Trophoblast cell (in vitro differentiated cells and primary cell): ENCODE measurements at places on chromosomes 11 and 22.

GRCh38 chr22:40385036-40385782 is 14.8 kb downstream of the SGSM3 start:
- H3K4me1 ChIP-seq, result no peaks in the 10 kb centered on the region
- H3K27me3 ChIP-seq, result no peaks in the 10 kb centered on the region
- DNase-seq, result no peak
- H3K4me3 ChIP-seq, result no peak overlapping the region
- H3K36me3 ChIP-seq, result peaks cover 4% of the 10 kb centered on the region

DNA sequence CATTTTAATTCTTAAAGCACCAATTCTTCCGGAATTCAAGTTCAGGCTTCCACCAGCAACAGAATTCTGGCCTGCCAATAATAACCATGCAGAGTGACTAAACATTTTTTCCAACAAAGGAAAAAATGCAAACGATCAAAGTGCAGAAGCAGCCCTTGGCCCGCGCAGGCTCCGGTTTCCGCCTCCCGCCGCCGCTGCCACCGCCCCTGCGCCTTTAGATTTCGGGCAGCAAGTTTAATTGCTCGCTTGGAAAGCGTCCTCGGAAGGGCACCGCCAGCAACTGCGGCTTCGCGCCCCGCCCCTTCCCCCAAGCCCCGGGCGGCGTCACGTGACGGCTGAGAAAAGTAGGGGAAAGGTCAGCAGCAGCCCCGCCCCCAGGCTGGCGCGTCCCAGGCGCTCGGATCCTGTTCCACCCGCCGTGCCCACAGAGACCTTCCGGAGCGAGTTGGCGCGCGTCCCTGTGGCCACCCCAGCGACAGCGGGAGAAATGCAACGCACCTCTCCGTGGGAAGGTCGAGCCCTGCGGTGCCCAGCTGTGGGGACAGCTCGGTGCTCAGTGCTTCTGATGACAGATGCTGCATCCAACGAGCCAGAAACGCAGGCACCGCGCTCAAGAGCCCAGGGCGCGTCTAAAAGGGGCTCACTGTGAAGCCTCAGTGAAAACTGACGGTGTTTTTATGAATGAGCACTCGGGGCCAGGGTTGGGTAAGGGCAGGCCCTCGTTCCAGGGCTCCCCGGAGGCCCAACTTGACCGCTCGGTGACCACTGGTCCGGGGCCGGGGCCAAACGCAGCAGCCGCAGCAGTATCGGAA is 2.5 kb downstream of the CPT1A start:
- peak overlapping the region; percentile 65 for H3K4me3 ChIP-seq
- H3K4me1 ChIP-seq, result peaks cover 16% of the 10 kb centered on the region
- H3K27me3 ChIP-seq, result peaks cover 41% of the 10 kb centered on the region

GRCh38 chr11:17116117-17116516 is 38.6 kb upstream of the RPS13 start:
- no peak overlapping the region for H3K4me3 ChIP-seq
- DNase-seq, result no peak
- H3K27ac ChIP-seq, result no peak overlapping the region
- H3K4me1 ChIP-seq, result no peaks in the 10 kb centered on the region
- H3K36me3 ChIP-seq, result peaks cover 20% of the 10 kb centered on the region

DNA sequence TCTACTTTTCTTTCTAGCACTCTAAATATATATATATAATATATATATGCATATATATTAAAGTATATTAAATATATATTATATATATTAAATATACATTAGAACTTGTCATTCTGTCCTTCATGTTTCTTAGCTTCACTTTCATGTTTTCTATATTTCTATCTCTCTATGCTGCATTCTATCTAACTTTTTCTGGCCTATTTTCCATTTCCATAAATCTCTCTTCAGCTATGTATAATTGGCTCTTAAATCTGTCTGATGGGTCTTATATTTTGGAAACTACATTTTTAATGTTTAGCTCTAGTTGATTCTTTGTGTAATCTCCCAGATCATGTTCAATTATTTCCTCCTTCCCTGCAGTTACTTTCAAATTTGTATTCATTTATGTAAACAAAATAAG is 72.2 kb downstream of the MTNR1B start:
- H3K4me3 ChIP-seq, result no peak overlapping the region
- no peaks in the 10 kb centered on the region for H3K36me3 ChIP-seq
- H3K4me1 ChIP-seq, result no peaks in the 10 kb centered on the region
- no peak for DNase-seq
- no peak overlapping the region for H3K27ac ChIP-seq
- H3K27me3 ChIP-seq, result no peaks in the 10 kb centered on the region

- no peaks in the 10 kb centered on the region for H3K36me3 ChIP-seq
- H3K4me3 ChIP-seq, result no peak overlapping the region
These were observed 30.3 kb downstream of the SLC22A6 start for GRCh38 chr11:62954478-62954877.

DNA sequence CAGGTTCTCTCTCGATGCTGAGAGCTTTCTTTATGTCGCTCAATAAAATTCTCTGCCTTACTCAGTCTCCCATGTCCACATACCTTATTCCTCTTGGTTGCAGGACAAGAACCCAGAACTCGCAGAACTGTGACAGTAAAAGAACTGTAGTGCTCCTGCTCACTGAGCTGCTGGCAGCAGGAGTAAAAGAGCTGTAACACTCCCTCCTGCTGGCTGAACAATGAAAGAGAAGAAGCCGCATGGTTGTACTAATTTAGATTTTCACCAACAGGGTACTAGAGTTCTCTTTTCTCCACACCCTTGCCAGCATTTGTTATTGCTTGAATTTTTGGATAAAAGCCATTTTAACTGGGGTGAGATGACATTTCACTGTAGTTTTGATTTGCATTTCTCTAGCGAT is 433.2 kb downstream of the GUCY1A2 start:
- no peaks in the 10 kb centered on the region for H3K4me1 ChIP-seq
- H3K27me3 ChIP-seq, result no peaks in the 10 kb centered on the region
- H3K27ac ChIP-seq, result no peak overlapping the region
- no peak overlapping the region for H3K4me3 ChIP-seq
- no peaks in the 10 kb centered on the region for H3K36me3 ChIP-seq

- no peak overlapping the region for H3K4me3 ChIP-seq
- DNase-seq, result peak; percentile 56
- H3K36me3 ChIP-seq, result no peaks in the 10 kb centered on the region
- no peaks in the 10 kb centered on the region for H3K27me3 ChIP-seq
- no peak overlapping the region for H3K27ac ChIP-seq
- no peaks in the 10 kb centered on the region for H3K4me1 ChIP-seq
These were observed 42.7 kb downstream of the RTL6 start for GRCh38 chr22:44455151-44455962.

DNA sequence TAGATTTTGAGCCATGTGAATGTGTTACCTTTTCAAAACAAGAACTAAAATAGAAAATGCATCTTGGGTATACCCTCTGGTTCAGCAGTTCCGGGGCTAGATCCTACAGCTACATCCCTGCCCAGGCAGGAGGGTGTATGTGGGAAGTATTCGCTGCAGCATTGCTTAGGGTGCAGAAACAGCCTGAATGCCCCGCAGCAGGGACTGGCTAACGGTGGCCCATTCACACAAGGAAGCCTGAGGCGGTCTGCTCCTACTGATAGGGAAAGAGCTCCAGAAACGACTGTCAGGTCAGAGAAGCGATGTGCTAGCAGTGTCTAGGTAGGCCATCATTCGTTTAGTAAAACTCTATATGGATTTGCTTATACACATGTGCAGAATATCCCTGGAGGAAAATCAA is 9.9 kb upstream of the RASL10A start:
- H3K27ac ChIP-seq, result no peak overlapping the region
- H3K4me1 ChIP-seq, result no peaks in the 10 kb centered on the region
- no peak overlapping the region for H3K4me3 ChIP-seq
- H3K27me3 ChIP-seq, result no peaks in the 10 kb centered on the region

DNA sequence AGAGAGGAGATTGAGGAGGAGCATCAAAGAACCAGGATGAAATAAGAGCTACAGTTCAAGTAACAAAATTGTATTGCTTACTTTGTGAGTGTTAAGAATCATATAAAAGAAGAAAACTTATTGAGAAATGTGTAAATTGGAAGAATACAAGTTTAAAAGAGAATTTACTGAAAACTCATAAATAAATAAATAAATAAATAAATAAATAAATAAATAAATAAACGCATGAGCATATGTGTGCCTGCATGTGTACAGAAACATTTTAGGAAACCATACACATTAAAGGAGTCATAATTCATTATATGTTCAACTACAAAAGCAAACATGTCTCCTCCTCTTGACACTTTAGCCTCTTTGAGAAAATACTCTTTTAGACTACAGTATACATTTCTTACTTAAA is 42.6 kb downstream of the CNTN5 start:
- no peaks in the 10 kb centered on the region for H3K4me1 ChIP-seq
- no peak overlapping the region for H3K27ac ChIP-seq
- no peak for DNase-seq
- H3K4me3 ChIP-seq, result no peak overlapping the region

GRCh38 chr11:16276251-16276650 is 80.1 kb downstream of the SOX6 start:
- no peak overlapping the region for H3K4me3 ChIP-seq
- DNase-seq, result no peak
- no peak overlapping the region for H3K27ac ChIP-seq
- H3K27me3 ChIP-seq, result no peaks in the 10 kb centered on the region
- no peaks in the 10 kb centered on the region for H3K36me3 ChIP-seq

DNA sequence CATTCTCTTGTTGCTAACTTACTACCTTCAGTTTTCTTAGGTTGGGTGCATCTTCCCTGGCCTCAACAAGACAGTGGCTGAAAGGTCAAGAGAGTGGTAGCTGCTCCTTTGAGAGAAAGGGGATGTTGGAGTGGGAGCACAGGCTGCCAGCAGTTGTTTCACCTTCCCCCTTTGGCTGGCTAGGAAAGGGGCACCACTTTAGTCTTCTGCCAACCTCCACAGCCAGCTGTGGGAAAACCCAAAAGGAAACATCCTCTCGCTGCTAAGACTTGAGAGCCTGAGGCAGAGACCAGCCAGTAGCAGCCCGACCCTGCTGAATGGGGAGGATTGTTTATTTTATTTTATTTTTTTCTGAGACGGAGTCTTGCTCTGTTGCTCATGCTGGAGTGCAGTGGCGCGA is 34.4 kb downstream of the MARK2 start:
- DNase-seq, result no peak
- no peak overlapping the region for H3K4me3 ChIP-seq
- H3K36me3 ChIP-seq, result peaks cover 8% of the 10 kb centered on the region
- peaks cover 38% of the 10 kb centered on the region for H3K4me1 ChIP-seq
- H3K27me3 ChIP-seq, result no peaks in the 10 kb centered on the region

DNA sequence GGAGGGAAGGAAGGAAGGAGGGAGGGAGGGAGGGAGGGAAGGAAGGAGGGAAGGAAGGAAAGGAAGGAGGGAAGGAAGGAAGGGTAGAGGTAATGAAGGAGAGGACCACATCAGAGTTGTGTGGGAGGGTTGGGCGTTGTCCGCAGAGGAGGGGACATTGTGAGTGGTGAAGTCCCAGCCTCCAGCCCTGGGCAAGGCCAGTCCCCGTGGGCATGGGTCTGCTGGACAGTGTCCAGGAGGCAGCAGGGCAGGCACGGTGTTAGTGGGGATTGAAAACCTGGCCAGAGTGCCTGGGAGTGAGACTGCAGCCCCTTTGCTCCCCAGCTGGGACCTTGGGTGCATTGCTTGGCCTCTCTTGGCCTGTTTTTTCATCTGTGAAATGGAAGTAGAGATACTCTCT is 1462.3 kb downstream of the BRD1 start:
- no peak overlapping the region for H3K27ac ChIP-seq
- DNase-seq, result no peak
- no peaks in the 10 kb centered on the region for H3K4me1 ChIP-seq
- no peaks in the 10 kb centered on the region for H3K36me3 ChIP-seq
- no peaks in the 10 kb centered on the region for H3K27me3 ChIP-seq
- no peak overlapping the region for H3K4me3 ChIP-seq

DNA sequence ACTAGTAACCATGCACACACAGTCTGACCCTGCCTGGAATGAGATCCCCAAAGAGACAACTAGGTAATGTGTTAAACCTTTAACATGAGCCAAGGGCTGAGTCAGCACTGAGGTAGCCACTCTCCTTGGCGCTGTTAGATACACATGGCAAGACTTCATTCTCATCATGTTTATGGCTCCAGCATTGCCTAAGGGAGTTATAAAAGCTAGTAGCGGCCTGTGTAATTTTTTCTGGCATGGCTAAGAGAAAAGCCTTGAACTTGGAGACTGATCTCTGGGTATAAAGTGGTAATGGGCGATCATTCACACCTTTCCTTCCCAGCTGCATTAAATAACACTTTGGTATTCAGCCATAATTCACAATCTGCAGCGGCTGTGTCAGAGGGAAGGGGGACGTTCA is 779.7 kb upstream of the LRRC4C start:
- no peak for DNase-seq
- H3K36me3 ChIP-seq, result no peaks in the 10 kb centered on the region
- H3K4me3 ChIP-seq, result no peak overlapping the region
- H3K27ac ChIP-seq, result no peak overlapping the region
- H3K27me3 ChIP-seq, result no peaks in the 10 kb centered on the region

DNA sequence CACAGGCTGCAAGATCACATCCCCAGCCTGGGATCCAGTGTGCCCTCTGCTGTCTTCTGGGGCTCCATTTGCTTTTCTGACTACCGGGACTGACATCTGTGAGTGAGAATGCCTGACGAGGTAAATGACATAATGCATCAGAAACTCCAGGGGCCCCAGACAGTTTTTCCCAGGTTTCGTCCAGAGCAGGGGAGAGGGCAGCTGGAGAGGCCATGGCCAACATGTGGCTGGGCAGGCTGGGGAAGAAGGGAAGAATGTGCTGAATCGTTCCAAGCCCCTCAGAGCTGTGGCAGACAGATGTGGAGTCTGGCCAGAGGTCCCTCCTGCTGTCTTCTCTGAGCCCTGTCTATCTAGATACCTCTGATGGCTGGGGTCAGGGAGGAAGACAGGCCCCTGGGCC is 163.9 kb downstream of the TRIM29 start:
- H3K36me3 ChIP-seq, result no peaks in the 10 kb centered on the region
- DNase-seq, result no peak
- H3K27ac ChIP-seq, result no peak overlapping the region
- peaks cover 30% of the 10 kb centered on the region for H3K4me1 ChIP-seq
- no peaks in the 10 kb centered on the region for H3K27me3 ChIP-seq

GRCh38 chr11:3220101-3220500 is 1.5 kb upstream of the MRGPRG start:
- DNase-seq, result no peak
- no peak overlapping the region for H3K27ac ChIP-seq
- H3K27me3 ChIP-seq, result no peaks in the 10 kb centered on the region
- H3K36me3 ChIP-seq, result no peaks in the 10 kb centered on the region
- no peak overlapping the region for H3K4me3 ChIP-seq

DNA sequence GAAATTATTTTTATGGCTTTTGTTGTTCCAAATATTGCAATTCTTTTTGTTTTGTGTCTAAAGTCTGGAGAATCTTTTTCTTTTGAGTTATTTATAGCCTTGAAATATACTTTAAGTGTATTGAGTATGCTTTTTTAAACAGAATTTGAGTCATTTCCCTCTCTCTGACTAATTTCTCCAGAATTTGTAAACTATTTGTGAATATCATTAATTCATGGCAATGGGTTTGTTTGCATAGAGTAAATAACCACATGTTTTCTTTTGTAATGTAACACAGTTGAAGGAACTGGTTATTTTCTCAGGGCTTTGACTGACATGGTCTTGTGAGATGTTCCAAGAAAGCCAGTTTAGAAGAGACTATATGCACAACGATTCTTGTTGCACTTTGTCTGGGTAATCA is 30.9 kb upstream of the MPEG1 start:
- H3K27me3 ChIP-seq, result no peaks in the 10 kb centered on the region
- no peaks in the 10 kb centered on the region for H3K36me3 ChIP-seq
- H3K27ac ChIP-seq, result no peak overlapping the region
- no peaks in the 10 kb centered on the region for H3K4me1 ChIP-seq
- no peak for DNase-seq

- H3K36me3 ChIP-seq, result no peaks in the 10 kb centered on the region
- no peak overlapping the region for H3K27ac ChIP-seq
- H3K4me3 ChIP-seq, result no peak overlapping the region
- no peaks in the 10 kb centered on the region for H3K27me3 ChIP-seq
These were observed 186.2 kb downstream of the CWF19L2 start for GRCh38 chr11:107271425-107271824.
